ENCODE measurements at places on chromosomes 1 and 21.
A peak's percentile ranks its signal among the peaks of the same experiment; 100 is the strongest.

GRCh38 chr1:209421186-209421585, 162.3 kb upstream of the CAMK1G start:
- DNase-seq, result no peak

DNA sequence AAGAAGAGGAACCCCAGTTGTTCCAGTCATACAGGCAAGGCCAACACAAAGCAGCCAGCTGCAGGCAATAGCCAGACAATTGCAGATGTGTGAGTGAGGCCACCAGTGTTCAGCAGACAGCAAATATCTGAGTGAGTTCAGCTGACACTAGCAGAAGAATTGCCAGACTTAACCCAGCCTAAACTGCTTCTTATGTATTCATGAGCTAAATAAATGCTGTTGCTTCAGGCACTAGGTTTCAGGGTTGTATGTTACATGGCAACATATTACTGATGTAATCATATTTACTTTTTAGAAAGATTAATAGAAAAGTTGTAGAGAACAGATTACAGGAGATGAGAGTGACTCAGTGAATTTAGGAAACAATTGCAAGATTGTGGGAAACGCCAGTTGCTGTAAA, 129.8 kb upstream of the CHODL start:
- no peak for DNase-seq

GRCh38 chr21:33348706-33349105, 23.9 kb downstream of the IFNAR1 start:
- no peak for DNase-seq

- no peak for DNase-seq
Measured at GRCh38 chr1:106290805-106291501, 765.5 kb upstream of the PRMT6 start.

GRCh38 chr1:228765168-228765946, 30.1 kb downstream of the RHOU start:
- DNase-seq, result no peak

DNA sequence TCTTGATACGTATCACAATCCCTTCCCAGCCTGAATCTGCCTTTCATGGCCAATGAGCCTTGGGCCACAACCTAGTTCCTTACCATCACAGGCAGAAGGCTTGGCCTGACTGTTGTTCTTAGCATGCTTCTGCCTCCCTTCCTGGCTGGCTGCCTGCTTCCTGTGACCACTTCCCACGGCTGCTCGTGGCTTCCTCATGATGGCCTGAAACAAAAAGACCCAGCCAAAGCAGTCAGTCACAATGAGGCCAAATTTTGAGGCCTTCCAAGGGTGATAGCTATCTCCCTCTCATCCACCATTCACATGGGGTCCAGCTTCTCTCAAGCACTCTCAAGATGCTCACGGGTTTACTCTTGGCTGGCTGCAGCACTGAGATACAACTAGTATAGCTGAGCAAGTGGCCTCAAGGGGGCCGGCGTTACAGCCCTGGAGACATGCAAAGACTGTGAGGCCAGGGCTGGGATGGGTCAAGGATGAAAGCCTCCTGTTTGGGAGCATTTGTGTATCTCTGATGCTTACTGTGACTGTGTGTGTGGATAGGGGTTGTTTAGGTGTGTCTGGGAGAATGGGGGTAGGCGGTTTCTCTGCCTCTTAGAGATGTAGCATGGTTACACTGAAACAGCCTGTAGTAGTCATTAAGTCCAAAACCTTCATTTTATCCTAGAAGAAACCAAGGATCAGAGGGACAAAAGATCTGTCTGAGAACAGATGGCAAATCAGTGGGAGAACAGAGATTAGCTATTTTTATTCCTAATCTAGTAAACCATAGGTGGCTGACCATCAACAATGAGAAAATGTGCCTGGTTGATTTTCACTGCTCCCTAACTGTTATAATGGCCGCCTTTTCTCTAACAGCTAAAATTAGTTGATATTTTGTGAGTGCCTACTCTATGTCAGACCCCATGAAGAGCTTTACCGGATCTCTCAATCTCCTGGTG, 5.4 kb upstream of the TOE1 start:
- DNase-seq, result peak; percentile 22

Data from foreskin fibroblast (primary cell).